ENCODE measurements at places on chromosomes 3 and 15.

- DNase-seq = no peak
These were observed 477.7 kb downstream of the IGSF11 start for GRCh38 chr3:118556983-118557382.

GRCh38 chr3:40766396-40766795 lies 241.6 kb downstream of the ZNF621 start:
- no peak for DNase-seq

- no peak for DNase-seq
These were observed 54.2 kb downstream of the FLNB start for GRCh38 chr3:58062472-58062871.

- peak; percentile 47 for DNase-seq
These were observed 1.3 kb upstream of the MAP6D1 start for GRCh38 chr3:183826448-183827250.

DNA sequence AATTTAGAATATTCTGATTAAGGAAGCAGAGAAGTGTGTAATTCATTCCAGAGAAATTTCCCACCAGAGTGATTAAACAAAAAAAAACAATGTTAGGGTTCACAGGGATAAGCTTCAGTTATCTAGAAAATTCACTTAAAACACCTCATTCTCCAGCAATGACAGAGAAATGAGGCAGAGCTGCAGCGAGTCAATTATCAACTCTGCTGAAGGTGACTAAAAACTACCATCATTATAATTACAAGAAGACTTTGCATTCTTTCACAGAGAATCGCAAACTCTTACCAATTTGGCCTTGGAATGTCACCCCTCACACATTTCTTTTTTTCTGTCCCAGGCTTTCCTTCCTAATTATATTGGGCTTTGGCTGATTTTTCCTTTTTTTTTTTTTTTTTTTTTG lies 117.1 kb downstream of the RAB11A start:
- no peak for DNase-seq

DNA sequence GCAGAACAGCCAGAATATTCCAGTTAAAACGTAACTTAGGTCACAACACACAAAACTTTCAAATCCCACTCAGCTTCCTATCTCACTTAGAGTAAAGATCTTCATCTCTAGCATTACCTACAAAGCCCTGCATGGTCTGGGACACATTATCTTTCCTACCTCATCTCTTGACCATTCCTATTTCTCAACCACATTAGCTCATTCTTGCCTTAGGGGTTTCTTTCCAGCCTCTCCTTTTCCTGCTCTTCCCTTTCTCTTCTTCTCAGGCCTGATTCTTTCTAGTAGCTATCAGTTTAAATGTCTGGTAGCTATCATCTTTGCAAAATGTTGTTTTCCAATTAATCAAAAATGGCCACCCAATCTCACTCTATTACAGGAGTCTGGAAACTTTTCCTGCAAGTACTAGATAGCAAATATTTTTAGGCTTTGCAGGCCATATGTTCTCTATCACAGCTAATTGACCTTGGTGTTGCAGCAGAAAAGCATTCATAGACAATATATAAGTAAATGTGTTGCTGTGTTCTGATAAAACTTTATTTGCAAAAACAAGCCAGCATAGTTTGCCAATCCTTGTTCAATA lies 15.1 kb upstream of the CBLB start:
- DNase-seq = no peak

DNA sequence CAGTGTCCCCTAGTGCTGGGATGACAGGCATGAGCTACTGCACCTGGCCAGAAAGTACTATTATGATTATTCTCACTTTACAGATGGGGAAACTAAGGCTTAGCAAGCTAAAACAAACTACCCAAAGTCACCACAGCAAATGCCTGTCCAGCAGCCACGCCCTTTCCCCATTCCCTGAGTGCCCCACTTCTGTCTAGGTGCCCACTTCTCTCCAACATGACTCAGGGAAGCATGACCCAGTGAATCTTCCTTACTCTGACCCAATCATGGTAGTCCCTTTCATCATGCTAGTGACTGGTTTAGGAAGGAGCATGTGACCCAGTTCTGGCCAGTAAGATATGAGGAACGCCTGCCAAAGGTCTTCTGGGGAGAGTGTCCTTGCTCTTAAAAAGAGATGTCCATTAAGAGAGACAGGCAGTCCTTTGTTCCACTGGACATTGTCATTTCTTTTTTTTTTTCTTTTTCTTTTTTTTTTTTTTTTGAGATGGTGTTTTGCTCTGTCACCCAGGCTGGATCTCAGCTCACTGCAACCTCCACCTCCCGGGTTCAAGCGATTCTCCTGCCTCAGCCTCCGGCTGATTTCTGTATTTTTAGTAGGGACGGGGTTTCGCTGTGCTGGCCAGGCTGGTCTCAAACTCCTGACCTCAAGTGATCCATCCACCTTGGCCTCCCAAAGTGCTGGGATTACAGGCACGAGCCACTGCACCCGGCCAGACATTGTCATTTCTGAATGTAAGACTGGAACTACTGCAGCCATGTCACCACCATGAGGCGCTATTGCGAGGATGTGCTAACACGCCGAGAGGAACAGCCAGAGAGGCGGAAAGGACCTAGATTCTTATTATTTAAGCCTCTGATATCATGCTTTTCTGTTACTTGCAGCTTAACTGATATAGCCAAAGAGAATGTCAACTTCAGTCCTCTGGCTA lies 19.8 kb downstream of the MEGF11 start:
- no peak for DNase-seq

DNA sequence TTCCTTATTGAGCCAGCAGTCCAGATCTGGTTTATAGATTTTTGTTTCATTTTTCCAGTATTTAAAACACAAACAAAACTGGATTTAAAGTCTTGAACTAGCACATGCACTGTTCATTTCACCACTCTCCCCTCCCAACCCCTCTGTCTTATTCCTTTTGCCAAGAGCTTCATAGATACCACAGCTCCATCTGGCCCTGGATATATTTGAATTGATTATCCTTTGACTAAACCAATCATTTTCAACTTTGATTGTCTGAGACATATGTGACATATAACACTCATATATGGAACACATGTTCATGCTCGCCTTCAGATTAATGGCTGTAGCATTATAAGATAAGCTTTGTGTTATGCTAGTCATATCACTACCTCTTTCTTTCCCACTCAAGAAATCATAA lies 376.6 kb upstream of the NAALADL2 start:
- DNase-seq = no peak

DNA sequence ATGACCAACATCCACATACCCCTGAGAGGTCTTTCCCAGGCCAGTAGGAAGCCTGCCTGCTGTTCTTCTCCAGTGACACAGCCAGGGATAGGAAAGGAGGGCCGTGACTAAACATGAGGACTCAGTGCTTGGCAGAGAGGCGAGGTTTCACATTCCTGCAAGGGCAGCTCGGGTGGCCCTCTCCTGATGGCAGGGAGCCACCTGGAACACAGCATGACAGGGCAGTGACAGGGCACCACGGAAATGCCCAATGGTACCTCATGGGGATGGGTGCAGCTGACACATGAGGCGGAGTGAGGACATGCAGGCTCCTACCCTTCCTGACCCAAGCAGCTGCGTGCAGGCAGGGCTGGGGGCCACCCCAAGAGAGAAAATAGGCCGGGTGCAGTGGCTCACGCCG lies 7.4 kb upstream of the TGM5 start:
- DNase-seq = no peak

DNA sequence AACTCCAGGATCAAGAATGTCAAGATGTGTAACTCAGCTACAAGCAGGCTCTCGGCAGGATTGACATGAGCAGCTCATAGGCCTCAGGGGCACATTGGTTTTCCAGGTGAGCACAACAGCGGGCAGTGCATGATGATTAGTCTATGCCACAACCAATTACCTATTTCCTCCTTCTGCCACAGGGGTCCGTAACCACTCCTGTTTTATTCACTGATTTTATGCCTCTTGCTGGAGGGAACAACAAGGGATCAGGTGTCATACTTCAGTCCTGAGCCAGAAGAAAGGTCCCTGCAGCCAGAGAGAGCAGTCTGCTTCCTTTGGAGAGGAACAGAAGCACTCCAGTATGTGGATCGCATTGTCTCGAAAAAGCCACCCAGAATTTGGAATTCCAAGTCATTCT lies 35.1 kb upstream of the PTPRG start:
- no peak for DNase-seq

DNA sequence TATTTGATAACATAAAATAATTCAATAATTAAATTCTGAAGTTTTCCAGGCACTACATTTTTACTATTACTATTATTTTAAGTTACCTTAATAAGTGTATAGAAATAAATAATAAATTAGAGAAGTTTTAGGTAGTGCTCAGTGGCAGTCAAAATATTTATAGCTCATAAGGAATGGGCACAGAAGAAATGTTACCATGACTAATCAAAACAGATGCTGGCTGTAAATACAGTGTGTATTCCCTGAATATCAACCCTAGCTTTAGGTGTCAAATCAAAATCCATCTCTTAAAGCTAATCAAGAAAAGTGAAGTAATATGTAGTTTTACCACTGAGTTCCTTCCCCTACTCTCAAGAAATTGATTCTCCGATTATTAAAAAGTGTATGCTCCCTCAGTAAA lies 35.5 kb downstream of the ZBTB20 start:
- DNase-seq = no peak

DNA sequence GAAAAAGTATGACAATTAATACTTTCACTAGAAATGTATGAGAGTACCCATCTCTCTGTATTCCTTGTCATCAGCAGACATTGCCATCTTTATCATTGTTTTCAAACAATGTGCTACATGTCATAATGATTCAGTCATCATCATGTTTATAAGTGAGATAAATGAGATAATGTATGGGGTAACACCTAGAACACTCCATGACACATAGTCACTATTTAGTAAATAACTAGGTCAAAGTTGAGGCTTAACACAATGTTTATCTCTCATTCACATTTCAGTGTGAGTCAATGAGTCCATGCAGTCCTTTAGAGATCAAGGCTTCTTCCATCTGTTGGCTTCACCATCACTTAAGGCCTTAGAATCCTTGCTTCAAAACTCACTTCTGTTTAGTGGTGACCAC lies 70.0 kb downstream of the NLGN1 start:
- no peak for DNase-seq

- no peak for DNase-seq
These were observed 35.5 kb downstream of the PTH1R start for GRCh38 chr3:46912986-46913385.

- DNase-seq = no peak
These were observed 65.1 kb upstream of the TEX264 start for GRCh38 chr3:51605938-51606337.

GRCh38 chr15:53324061-53324460 lies 435.4 kb downstream of the WDR72 start:
- DNase-seq = no peak

GRCh38 chr15:63449731-63450130 lies 54.7 kb upstream of the USP3 start:
- no peak for DNase-seq

GRCh38 chr3:7205535-7205934 lies 344.6 kb downstream of the GRM7 start:
- DNase-seq = no peak

Data from NCI-H774 (cell line).